ENCODE measurements at places on chromosomes 7 and 10. TPM values are rescaled to one million over a fixed set of nuclear protein-coding genes. Genes with fewer than 3 reads are reported as not detected.
A peak's percentile ranks its signal among the peaks of the same experiment; 100 is the strongest.

The PNLIP gene
- not detected for total RNA-seq

- H3K27me3 ChIP-seq = no peaks in the 10 kb centered on the region
- no peaks in the 10 kb centered on the region for H3K36me3 ChIP-seq
- H3K27ac ChIP-seq = no peak overlapping the region
- no peak for DNase-seq
Observed at GRCh38 chr7:140213684-140214074, 36.9 kb upstream of the KDM7A start.

DNA sequence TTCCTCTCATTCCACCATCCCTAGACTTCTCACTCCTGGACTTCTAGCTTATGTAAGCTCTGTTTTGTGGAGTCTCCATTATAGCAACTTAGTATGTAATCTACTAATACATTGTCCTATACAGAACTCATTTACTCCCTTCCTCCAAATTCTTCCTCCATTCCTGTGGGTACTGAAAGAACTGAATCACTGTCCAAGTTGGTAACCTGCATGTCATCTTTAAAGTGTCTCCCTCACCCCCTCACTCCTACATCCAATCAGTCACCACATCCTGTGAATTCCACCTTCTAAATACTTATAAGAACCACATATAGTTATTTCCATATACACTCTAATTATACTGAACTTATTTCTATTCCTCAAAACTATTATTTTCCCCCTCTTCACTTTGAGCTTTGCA, 20.3 kb downstream of the AASS start:
- no peaks in the 10 kb centered on the region for H3K27me3 ChIP-seq
- no peak overlapping the region for H3K27ac ChIP-seq
- H3K4me3 ChIP-seq = no peak overlapping the region
- no peaks in the 10 kb centered on the region for H3K4me1 ChIP-seq
- peaks cover 2% of the 10 kb centered on the region for H3K36me3 ChIP-seq

The ERVW-1 gene
- not detected for total RNA-seq

DNA sequence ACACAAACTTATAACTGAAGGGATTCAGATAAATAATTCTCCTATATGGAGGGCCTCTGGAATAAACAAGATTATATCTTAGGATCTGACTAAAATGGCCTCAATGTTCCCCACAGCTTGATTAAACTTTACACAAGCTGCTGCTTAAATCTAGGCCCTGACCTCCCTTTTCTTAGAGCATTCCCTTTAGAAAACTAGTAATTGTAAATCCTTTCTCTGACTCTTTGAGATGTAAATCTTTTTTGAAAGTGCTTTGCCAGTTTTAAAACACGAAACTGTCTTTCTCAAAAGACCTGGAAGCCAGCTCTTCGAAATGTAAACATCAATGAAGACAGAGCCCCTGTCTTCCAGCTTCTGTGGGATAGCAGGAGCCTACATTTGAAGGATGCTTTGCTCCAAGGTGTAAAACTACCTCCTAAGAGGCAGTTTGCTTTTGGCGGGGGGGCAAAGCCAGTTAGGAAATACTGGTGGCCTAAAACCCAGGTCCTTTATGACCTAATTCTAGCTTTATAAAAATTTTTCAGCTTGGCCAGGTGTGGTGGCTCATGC, 758.7 kb downstream of the CNTNAP2 start:
- H3K27me3 ChIP-seq = no peaks in the 10 kb centered on the region
- no peak overlapping the region for H3K4me3 ChIP-seq
- no peak overlapping the region for H3K27ac ChIP-seq

DNA sequence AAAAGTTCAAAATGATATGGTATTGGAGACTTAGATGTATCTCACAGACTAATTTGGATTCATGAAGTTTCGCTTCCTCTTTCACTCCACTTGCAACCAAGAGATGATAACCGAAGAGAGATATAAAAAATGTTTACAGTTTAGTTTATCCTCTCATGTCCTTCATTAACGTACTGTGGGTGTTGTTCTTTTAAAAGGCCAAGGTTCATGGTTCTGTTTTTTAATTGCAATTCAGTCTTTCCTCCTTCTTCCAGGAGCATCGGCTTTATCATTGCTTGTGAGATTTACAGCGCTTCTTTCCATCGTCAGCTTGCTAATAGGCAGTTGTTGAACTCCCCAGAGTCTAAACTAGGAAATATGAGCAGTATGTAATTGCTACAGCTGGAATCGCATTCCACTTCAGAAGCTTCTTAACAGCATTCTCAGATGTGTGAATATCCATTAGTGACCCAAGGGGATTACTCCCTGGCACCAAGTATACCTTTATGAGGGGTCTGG, 75.9 kb upstream of the HGF start:
- H3K36me3 ChIP-seq = no peaks in the 10 kb centered on the region
- DNase-seq = no peak
- no peaks in the 10 kb centered on the region for H3K4me1 ChIP-seq
- no peak overlapping the region for H3K4me3 ChIP-seq
- no peaks in the 10 kb centered on the region for H3K27me3 ChIP-seq

The PYROXD2 gene
- total RNA-seq = 14.1 TPM

GRCh38 chr7:93407239-93407638, 167.3 kb downstream of the CALCR start:
- H3K36me3 ChIP-seq = no peaks in the 10 kb centered on the region
- H3K27ac ChIP-seq = no peak overlapping the region
- H3K4me1 ChIP-seq = no peaks in the 10 kb centered on the region

GRCh38 chr7:94973844-94974243, 66.5 kb downstream of the PPP1R9A start:
- no peak for DNase-seq
- no peaks in the 10 kb centered on the region for H3K36me3 ChIP-seq
- H3K27ac ChIP-seq = no peak overlapping the region
- H3K27me3 ChIP-seq = no peaks in the 10 kb centered on the region
- H3K4me1 ChIP-seq = no peaks in the 10 kb centered on the region
- H3K4me3 ChIP-seq = no peak overlapping the region

GRCh38 chr7:32218741-32219288, 148.6 kb upstream of the PDE1C start:
- no peaks in the 10 kb centered on the region for H3K27me3 ChIP-seq
- H3K4me3 ChIP-seq = no peak overlapping the region
- H3K36me3 ChIP-seq = no peaks in the 10 kb centered on the region
- no peaks in the 10 kb centered on the region for H3K4me1 ChIP-seq

The IL6 gene
- total RNA-seq = 1.6 TPM

The SFTPA2 gene
- 0.13 TPM for total RNA-seq

DNA sequence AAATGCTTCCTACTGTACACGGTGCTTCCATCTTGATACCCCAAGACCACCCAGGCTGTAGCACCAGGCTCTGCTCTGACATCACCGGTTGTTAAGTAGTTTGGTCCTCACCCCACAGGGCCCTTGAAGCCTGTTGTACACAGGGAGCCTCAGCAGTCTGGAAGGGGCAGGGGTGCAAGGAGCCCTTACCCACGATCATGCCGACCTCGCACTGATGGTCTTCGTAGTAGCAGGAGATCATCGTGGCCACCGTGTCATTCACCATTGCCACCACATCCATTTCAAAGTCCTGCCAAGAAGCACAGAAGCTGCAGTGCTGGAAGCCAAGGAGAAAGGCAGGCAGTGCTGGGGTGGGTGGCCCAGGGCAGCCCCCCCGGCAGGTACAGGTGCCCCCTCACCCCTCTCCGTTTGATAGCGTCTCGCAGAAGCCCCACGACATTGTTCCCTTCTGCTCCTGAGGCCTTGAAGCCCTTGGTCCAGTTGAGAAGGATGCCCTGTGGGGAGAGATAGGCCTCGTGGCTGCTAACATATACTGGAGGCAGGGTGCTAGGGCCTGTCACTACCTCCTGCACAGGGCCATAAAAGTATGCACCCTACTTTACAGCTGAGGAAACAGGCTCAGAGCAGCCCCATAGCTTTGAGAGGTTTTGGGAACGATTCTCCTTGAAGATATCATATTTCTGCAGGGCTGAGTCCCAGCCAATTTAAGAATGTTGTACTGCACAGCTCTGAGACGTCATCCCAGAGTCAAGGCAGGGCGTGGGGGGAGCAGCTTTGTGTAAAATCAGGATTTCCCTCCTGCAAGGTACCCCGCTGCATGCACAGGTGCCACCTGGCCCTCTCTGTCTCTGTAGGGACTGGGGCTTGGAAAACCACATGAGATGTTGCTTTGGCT, 8.7 kb upstream of the MYL7 start:
- no peaks in the 10 kb centered on the region for H3K4me1 ChIP-seq
- H3K36me3 ChIP-seq = no peaks in the 10 kb centered on the region
- no peak for DNase-seq
- H3K27me3 ChIP-seq = no peaks in the 10 kb centered on the region
- H3K27ac ChIP-seq = no peak overlapping the region

The AMZ1 gene
- 0.16 TPM for total RNA-seq

The XRCC2 gene
- 0.44 TPM for total RNA-seq

- no peaks in the 10 kb centered on the region for H3K36me3 ChIP-seq
- DNase-seq = no peak
- H3K27ac ChIP-seq = no peak overlapping the region
- no peak overlapping the region for H3K4me3 ChIP-seq
Observed at GRCh38 chr10:107094824-107095522, 69.5 kb downstream of the SORCS1 start.

- no peak overlapping the region for H3K27ac ChIP-seq
- no peaks in the 10 kb centered on the region for H3K36me3 ChIP-seq
- H3K27me3 ChIP-seq = no peaks in the 10 kb centered on the region
- DNase-seq = no peak
- H3K4me1 ChIP-seq = no peaks in the 10 kb centered on the region
Observed at GRCh38 chr10:130394832-130395231, 258.6 kb downstream of the GLRX3 start.

The PGAM2 gene
- 2.1 TPM for total RNA-seq

GRCh38 chr10:124619802-124620490, 124.2 kb downstream of the FAM53B start:
- no peaks in the 10 kb centered on the region for H3K4me1 ChIP-seq
- H3K36me3 ChIP-seq = no peaks in the 10 kb centered on the region
- DNase-seq = no peak
- no peak overlapping the region for H3K27ac ChIP-seq

The TSPAN12 gene
- total RNA-seq = 76.5 TPM

- no peak for DNase-seq
- no peaks in the 10 kb centered on the region for H3K36me3 ChIP-seq
- H3K27ac ChIP-seq = peak overlapping the region; percentile 67
- peak overlapping the region; percentile 45 for H3K4me3 ChIP-seq
- H3K4me1 ChIP-seq = peaks cover 10% of the 10 kb centered on the region
Observed at GRCh38 chr7:151252561-151252835, 4.0 kb upstream of the SMARCD3 start.

The TMEM26 gene
- total RNA-seq = 1.2 TPM

DNA sequence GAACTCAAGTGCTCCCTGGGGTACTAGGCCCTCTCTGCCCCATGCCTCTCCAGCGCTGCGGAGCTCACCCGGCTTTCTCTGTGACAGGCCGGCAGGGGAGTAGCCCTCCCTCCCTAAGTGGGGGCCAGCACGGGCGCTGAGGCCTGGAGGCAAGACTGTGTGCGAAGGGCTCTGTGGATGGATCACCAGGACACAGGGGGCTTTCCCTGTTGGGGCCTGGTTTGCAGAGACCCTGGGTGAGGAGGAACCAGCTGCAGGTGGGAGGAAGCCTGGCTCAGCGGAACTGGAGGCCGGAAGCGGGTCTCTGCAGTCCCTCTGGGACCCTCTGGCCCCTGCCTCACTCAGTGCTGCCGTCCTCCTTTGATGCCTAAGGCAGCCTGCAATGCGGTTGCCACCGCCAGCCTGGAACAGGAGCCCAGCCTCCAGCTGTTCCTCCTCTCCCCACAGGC, 106.0 kb downstream of the CYTH3 start:
- peak; percentile 46 for DNase-seq
- H3K4me1 ChIP-seq = no peaks in the 10 kb centered on the region
- H3K27ac ChIP-seq = no peak overlapping the region
- no peaks in the 10 kb centered on the region for H3K27me3 ChIP-seq
- peaks cover 3% of the 10 kb centered on the region for H3K36me3 ChIP-seq
- no peak overlapping the region for H3K4me3 ChIP-seq

- no peak overlapping the region for H3K4me3 ChIP-seq
- no peaks in the 10 kb centered on the region for H3K4me1 ChIP-seq
- no peak overlapping the region for H3K27ac ChIP-seq
- no peak for DNase-seq
- no peaks in the 10 kb centered on the region for H3K36me3 ChIP-seq
Observed at GRCh38 chr7:81410471-81411117, 359.3 kb downstream of the HGF start.

DNA sequence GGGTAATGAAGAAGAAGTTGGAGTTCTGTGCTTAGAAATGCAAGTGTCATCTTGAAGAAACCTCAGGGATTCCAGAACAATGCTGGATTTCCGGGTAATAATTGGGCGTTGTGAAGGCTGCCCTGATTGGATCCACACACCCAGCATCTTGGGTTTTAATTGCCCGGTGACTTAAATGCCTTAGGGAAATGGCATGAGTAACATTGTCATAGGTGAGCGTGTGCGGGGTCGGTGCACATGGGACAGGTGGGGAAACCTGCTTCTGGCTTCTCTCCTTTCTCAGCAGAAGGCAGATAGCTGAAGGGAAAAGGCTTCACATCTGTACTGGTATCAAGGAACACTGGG, 15.2 kb upstream of the CAMK1D start:
- H3K36me3 ChIP-seq = no peaks in the 10 kb centered on the region
- no peaks in the 10 kb centered on the region for H3K27me3 ChIP-seq
- no peak overlapping the region for H3K4me3 ChIP-seq
- H3K4me1 ChIP-seq = no peaks in the 10 kb centered on the region

The VPS37D gene
- 13.2 TPM for total RNA-seq

- H3K36me3 ChIP-seq = no peaks in the 10 kb centered on the region
- DNase-seq = no peak
- peaks cover 69% of the 10 kb centered on the region for H3K27me3 ChIP-seq
- H3K4me3 ChIP-seq = no peak overlapping the region
- H3K4me1 ChIP-seq = no peaks in the 10 kb centered on the region
Observed at GRCh38 chr7:8435590-8436545, 2.5 kb downstream of the NXPH1 start.

- DNase-seq = peak; percentile 71
- no peak overlapping the region for H3K27ac ChIP-seq
- no peaks in the 10 kb centered on the region for H3K4me1 ChIP-seq
- no peaks in the 10 kb centered on the region for H3K36me3 ChIP-seq
Observed at GRCh38 chr7:40604601-40605438, 470.0 kb downstream of the SUGCT start.

DNA sequence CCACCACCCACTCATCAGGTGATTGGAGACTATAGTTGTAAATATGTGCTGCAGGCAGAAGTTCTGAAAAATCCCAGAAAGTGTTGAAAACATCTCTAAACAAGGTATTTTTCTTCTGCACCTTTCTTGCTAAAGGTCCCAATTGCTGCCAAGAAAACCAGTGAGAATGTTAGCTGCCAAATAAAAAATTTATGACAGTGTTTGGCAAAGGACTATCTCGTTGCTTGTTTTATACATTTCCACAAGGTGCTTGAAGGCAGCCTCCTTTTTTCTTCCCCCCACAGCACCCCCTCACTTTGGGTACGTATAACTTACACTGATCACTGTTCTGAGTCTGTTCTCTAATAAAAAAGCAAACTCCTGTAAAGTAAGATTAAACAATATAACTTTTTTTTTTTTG, 158.6 kb upstream of the TCF7L2 start:
- H3K27ac ChIP-seq = no peak overlapping the region
- no peaks in the 10 kb centered on the region for H3K27me3 ChIP-seq
- no peak overlapping the region for H3K4me3 ChIP-seq
- DNase-seq = no peak
- H3K4me1 ChIP-seq = peaks cover 10% of the 10 kb centered on the region
